ENCODE measurements at places on chromosomes 6 and 20.

DNA sequence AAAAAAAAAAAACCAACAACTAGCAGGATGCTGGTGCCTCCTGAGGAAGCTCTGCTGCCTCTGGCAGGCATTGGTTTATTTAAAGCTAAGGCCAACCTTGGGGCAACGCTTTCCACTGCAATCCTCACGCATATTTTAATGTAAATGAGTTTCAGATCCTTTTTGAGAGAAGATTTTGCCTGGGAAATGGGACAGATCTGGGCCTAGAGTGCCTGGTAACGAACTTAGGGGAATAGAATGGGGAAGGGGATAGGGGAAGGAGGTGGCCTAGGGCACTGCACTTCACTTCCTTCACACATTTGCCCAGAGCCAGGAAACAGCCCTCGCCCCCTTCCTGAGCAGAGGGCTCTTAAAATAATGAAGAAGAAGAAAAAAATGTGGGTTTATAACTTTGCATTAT, 132.7 kb upstream of the TMEM170B start:
- no peak for DNase-seq

DNA sequence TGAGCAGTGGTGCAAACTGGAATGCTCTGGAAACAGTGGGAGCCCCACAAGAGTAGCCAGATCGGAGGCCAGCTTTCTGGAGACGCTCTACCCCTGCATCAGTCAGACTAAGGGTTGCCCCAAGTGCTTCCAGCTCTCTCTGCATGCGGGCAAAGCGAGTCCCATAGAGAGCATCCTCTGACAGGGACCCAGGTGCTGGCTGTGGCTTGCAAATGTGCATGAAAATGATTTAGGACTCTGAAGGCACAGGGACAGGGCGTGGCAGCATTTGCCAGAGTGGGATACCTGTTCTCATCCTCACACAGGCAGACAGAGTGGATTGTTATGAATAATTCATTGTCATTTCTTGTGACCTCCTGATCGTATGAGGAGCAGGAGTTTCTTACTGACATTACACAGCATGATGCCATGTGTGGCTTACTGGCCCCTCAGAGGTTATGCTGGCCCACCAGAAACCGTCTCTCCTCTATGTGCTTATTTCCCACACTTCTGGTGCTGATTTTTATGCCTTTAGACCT, 10.3 kb downstream of the RIN2 start:
- DNase-seq = no peak

DNA sequence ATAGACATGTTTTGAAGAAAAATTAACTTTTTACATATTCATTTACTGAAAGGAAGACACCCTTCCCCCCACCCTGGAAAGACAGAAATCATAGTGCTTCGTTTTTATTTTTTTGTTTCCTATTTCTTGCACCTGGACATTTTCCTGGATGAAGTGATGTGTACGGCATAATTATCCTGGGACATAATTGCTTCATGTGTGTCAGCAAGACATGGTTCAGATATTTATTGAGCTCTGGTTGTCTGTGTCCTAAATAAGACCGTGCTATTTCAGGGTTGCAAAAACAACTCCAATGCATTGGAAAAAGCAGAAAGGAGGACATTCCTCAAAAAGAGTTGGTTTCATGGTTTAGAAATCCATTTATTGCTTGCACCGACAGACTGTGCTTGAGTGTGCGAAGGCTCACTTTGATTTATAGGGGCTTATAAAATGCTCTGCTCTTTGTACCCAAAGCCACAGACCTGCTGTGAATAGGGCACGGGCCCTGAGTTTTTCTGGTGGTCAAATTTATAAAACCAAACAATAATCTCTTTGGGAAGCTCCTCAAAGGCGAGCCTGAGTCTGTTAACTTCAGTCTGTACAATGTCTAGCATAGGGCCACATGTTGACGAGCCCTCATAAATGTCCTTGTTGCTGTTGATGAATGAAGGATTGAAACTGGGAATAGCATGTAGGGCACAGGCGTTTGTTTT, 179.5 kb downstream of the SOX4 start:
- no peak for DNase-seq

- no peak for DNase-seq
Observed at GRCh38 chr20:9072861-9073500, 4.1 kb downstream of the PLCB4 start.
